Transverse colon (tissue), 4 donors: ENCODE measurements at places on chromosomes 1 and 21.
A peak's percentile ranks its signal among the peaks of the same experiment; 100 is the strongest.

DNA sequence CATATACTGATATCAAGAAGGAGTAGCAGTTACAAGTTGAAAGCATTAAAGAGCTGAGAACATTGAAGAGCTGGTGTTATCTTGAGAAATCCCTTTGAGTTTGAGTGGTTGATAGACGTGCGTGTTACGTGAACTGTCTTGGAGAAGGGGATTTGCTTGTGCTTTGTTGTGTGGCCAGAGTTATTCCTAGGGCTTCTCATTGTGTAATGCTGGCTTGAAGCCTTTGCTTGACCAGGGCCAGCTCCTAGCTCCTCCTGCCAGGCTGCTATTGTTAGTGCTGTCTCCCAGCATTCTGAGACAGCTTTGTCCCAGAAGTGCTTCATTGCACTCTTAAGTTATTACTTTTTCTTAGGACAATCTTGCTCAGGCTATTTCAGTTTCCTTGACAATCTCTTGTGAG lies 116.2 kb upstream of the KCNK2 start:
- no peak for DNase-seq

DNA sequence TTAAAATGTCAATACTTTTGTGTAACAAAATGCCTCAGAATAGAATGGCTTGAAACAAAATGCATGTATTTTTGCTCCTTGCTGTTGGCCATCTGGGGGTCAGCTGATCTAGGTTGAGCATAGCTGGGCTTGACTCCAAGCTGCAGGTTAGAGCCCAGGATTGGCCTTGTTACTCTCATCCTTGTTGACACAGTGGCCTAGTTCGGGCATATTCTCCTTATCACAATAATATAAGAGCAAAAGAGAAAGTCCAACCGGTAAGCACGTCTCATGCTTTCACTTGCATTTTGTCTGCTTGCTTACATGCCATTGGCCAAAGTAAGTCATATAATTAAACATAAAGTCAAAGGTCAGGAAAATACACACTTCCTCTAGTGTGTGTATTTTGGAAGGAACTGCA lies 456.2 kb downstream of the KCNT2 start:
- peak; percentile 7 for DNase-seq

GRCh38 chr21:21295303-21295702 lies 297.1 kb downstream of the NCAM2 start:
- DNase-seq, result no peak

DNA sequence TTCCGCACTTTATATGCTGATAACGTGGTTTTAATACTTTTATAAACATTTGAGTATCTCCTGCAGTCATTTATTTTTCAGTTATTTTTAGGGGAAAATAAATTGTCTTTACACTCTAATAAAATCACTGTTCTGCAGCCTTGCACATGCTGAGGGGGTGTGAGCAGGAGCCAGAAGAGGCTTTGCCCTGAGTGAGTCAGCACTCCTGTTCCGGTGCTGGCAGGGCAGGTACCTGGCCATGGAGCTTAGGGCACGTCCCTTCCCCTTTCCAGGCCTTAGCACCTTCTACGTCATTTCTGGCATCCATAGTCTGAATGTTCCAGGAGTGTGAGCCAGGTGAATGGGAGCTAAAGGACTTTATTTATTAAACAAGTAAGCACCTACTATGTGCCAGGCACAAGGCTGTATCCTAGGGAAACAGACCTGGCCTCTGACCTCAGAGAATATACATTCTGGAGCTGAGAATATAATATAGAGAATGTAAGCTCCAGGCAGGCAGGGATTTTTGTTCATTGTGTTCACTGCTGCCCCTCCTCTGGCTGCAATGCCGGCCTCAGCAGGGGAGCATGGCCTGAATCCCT lies 402.9 kb downstream of the PTPRU start:
- no peak for DNase-seq

- DNase-seq, result no peak
These were observed 66.1 kb upstream of the FAM3B start for GRCh38 chr21:41250519-41250918.

DNA sequence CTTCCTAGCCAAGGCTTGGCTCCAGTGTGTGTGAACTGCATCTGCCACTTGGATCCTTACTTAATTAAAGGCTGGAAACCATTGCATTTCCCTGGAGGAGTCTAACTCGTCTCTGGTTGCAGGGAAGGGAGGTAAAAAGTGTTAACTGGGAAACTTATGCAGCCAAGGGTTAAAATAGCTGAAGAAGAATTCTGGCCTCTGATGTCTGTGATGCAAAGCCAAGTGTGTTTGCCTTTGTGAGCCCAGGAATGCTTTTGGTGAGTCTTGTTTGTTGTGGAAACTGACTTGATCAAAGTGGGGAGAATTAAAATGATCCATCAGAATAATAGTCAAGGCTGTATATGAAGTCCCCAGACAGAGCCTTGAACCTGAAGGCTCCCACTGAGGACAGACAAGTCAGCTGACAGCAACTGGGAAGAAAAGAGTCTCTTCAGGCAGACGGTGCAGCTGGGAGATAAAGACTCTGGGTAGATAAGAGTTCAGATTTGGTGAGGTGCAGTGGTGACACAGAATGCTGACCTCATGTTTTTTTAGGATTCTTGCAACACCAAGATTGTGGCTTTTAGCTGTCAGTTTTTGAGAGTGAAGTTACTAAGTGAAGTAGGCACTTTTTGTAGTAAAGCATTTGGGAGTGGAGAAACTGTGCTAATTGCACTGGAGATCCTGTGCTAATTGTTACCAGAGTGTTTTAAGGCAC lies 59.5 kb upstream of the WLS start:
- DNase-seq, result no peak

DNA sequence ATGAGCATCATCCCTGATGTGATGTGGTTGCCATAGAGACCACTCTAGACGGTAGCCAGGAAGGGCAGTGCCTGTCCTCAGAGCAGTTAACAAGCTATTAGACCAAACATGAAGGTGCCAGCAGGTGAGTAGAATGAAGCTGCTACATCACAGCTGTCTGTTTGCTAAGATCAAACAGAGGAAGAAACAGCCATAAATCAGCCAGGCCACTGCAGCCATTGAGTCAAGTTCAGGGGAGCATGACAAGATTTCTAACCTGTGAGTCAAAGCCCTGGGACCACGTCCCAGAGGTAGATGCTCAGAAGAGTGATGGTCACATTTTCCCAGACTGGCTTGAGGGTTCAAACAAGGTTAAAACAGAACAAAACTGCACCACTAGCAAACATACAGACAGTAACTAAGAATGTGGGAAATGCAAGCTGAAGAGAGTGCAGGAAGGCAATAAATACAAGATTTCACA lies 450.6 kb upstream of the DAB1 start:
- DNase-seq, result no peak

GRCh38 chr21:38170283-38170682 lies 86.5 kb upstream of the KCNJ15 start:
- DNase-seq, result no peak

- no peak for DNase-seq
These were observed 244.5 kb downstream of the GPR52 start for GRCh38 chr1:174692313-174692712.

DNA sequence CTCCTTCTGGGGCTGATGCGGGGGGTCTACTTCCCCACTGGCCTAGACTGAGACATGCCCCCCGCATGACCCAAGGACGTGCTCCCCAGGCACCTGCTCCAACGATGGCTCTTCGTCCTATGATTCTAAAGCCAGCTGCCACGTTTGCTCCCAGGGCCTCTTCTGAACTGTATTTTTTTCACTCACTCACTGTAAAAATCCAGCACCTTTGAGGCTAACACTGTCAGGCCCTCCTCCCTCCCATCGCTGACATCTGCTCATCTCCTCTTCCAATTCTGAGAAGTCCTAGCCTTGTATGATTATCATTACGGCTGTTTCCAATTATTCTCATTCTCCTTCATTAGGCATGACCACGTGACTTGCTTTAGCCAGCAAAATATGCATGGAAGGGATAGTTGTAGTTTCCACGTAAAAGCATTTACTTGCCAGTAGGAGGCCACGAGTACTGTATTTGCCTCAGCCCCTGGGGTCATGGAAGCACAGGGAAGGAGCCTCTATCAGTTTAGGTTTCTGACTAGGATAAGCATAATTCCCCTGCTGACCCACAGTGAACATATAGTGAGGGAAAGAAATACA lies 19.1 kb upstream of the EDN2 start:
- DNase-seq, result no peak

GRCh38 chr1:118944133-118944532 lies 44.0 kb downstream of the TBX15 start:
- no peak for DNase-seq

DNA sequence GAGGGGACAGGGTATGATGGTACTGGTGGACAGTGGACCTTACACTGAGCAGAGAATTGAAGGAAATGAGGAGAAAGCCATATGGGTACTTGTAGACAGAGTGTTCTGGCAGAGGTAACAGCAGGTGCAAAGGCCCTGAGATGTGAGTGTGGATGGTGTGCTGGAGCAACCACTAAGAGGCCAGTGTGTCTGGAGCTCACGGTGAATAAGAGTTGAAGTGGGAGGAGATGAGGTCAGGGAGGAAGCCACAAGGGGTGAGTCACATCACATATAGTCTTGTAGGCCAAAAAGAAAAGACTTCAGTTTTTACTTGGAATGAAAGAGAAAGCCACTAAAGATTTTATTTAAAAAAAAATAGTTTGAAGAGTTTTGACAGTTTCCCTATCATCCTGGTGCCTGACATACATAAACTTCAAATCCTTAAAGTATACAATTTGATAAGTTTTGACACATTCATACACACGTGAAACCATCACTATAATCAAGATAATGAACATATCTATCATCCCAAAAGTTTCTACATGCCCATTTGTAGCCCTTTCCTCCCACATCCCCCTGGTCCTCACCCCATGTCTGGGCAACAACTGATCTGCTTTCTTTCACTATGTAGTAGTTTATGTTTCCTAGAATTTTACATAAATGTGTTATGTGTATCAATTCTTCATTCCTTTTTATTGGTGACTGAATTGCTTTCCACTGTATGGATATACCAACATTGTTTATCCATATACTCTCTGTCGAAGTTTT lies 148.4 kb downstream of the GPATCH2 start:
- DNase-seq, result no peak

- no peak for DNase-seq
These were observed 207.0 kb downstream of the SIPA1L2 start for GRCh38 chr1:232422898-232423297.

- DNase-seq, result no peak
These were observed 24.8 kb downstream of the ST6GALNAC5 start for GRCh38 chr1:76891931-76892622.

- DNase-seq, result peak; percentile 83
These were observed 14.5 kb upstream of the MX1 start for GRCh38 chr21:41411449-41412089.

DNA sequence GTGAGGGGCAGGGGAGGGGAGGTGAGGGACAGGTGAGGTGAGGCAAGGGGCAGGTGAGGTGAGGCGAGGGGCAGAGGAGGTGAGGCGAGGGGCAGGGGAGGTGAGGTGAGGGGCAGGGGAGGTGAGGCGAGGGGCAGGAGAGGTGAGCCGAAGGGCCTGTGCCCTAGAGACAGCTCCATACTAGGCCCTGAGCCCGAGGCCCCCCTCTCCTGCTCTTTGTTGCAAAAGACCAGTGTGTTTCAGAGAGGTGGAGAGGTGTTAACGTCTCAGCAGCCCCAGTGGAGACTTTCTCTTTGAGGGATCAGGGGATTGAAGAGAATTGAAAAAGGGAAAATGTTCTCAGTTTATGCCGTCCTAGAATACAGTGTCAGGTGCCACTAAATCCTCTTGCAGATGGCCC lies 44.2 kb downstream of the EPHB2 start:
- DNase-seq, result no peak

- DNase-seq, result no peak
These were observed 11.3 kb downstream of the CSTB start for GRCh38 chr21:43764576-43765495.

DNA sequence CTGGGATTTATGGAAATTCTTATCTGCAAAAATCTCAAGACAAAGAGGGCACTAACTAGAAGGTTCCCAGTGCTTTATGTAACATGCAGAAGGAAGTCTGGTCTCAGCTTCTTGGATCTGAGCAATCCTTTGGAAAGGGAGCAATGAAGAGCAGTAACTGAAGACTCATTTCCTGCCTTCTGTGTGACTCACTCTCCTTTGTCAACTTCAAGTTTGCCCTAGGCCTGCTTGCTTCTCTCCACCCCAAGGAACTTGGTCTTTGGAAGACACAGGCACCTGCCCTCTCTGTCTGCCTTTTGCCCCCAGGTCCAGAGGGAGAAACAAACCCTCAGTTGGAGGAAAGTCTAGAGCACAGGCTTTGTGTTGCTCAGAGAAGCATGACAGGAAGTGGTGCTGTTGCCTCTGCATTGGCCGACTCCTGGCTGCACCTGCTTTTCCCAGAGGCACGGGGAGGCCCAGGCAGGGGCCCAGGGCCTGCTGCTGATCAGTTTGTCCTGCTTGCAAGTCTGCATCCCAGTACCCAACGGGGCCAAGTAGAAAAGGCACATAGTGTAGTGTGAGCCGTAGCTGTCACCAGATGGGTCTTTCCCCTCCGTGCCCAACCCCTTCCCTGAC lies 137.2 kb downstream of the DHRS3 start:
- peak; percentile 69 for DNase-seq

- no peak for DNase-seq
These were observed 11.3 kb upstream of the PDZK1IP1 start for GRCh38 chr1:47201179-47201578.

GRCh38 chr1:61276246-61276645 lies 193.9 kb downstream of the NFIA start:
- no peak for DNase-seq

DNA sequence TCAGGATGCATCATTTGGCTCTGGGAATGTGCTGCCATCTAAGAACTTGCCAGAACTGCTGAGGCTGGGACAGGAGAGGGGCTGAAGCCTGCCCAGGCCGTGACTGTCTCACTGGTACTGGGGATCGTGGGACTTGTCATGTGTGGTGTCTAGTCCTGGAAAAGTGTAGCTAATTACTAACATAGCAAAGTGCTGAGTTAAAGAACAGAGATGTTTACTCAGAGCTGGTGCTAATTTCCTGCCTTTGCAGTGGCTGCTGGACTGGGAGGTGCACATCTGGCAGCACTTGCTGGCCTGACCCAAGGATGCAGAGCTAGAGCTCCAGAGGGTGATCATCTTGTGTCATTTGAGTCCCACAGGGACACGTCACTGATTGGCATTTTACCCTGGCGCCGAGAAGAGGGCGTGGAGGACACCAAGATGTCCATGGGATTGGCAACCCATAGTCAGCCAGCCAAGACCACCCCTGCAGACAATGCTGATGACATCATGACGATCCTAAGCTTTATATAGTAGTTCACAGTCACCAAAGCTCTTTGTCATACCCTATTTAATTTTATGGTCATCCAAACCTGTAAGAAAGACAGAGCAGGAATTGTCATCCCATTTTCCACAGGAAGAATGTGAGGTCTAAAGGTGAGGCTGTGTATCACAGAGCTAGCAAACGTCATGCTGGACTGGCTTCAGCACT lies 110.1 kb upstream of the SLC44A3 start:
- no peak for DNase-seq

- DNase-seq, result no peak
These were observed 738.8 kb downstream of the AMY1C start for GRCh38 chr1:104488296-104489015.

- no peak for DNase-seq
These were observed 40.5 kb downstream of the NEK7 start for GRCh38 chr1:198197285-198197684.

GRCh38 chr21:9756677-9757076 lies 764.7 kb upstream of the TPTE start:
- DNase-seq, result no peak
